ENCODE measurements at places on chromosomes 3 and 15. TPM values are rescaled to one million over a fixed set of nuclear protein-coding genes. Genes with fewer than 3 reads are reported as not detected.

- no peak for DNase-seq
Observed at GRCh38 chr3:29668233-29668632, 387.4 kb downstream of the RBMS3 start.

DNA sequence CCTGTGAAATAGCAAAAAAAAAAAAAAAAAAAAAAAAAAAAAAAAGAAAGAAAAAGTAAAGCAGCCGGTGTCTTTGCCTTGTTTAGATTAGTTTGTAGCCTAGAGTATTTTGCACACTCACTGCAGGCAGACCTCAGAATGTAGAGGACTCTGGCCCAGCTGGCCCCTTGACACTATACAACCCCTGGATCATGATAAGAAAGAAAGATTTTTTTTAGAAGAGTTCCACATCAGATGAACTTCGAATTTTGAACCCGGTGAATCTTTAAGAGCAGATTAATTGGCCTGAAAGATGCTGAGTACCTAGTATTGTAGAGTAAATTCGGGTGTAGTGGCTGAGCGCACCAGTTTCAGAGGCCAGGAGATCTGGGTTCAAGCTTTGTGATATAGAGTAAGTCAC is 727.7 kb upstream of the GOLIM4 start:
- no peak for DNase-seq

GRCh38 chr3:36193448-36193847 is 186.9 kb upstream of the STAC start:
- DNase-seq = no peak

The POMGNT2 gene
- total RNA-seq = 7.6 TPM

GRCh38 chr15:69930754-69931153 is 167.0 kb downstream of the TLE3 start:
- no peak for DNase-seq

The SPINK8 gene
- total RNA-seq = not detected

DNA sequence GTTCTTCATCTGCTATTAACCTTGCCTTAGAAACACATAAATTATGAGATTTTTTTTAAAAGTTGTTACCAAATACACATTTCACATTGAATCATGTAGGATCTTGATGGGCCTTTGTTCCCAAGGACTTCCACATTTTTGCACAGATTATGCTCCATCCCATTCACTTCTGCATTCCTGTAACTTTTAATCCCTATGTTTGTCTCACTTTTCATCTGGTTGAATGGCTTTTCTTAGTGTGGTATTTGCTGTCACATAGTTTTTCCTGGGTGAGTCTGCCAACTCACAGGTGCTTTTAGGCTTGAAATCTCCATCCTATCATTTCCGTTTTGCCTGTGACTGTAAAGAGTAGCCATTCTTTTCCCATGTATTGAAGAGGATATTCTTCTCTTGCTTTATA is 297.2 kb upstream of the TPRG1 start:
- DNase-seq = no peak

GRCh38 chr3:186213946-186214345 is 105.1 kb upstream of the ETV5 start:
- no peak for DNase-seq

The NAA80 gene
- total RNA-seq = 10.5 TPM

DNA sequence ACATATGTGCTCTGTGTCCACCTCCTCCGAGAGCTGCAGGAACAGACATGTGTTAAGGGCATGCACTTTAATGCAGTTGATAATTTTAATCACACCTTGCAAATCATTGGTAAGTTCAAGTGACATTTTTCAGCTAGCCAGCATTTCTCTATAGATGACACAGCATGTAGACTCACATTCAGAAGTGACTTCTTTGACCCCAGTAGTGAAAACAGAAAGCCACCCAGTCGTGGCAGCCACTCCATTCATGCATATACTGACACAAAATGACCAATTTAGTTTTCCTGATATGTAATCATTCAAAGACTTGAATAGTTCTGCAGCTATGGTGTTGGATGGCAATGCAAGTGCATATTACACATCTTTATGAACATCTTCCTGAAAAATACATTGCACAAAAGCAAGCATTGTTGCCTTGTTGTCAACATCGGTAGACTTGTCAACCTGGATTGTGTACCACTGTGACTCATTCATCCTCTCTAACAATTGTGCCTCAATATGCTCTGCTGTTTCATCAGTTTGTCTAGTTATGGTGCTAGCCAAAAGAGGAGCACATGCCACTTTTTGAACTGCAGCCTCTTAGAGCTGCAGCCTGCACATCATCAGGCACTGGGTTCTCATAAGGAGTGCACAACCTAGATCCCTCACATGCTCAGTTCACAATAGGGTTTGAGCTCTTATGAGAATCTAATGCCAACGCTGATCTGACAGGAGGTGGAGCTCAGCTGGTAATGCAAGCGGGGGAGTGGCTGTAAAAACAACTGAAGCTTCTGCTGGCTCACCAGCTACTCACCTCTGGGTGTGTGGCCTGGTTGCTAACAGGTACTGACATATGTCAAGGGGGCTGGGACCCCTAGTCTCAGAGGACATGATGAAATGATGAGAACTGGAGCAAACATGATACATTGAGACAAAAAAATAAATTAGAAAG is 622.0 kb downstream of the PYDC2 start:
- DNase-seq = no peak

DNA sequence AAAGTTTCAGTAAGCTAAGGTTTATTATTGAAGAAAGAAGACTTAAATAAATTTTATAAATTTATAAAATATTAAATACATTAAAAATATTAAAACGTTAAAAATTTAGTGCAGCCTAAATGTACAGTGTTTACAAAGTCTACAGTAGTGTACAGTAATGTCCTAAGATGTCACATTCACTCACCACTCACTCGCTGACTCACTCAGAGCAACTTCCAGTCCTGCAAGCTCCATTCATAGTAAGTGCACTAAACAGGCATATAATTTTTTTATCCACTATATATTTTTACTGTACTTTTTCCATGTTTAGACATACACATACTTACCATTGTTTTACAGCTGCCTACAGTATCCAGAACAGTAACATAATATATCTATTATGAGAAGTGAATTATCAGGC is 51.5 kb downstream of the TJP1 start:
- DNase-seq = no peak

DNA sequence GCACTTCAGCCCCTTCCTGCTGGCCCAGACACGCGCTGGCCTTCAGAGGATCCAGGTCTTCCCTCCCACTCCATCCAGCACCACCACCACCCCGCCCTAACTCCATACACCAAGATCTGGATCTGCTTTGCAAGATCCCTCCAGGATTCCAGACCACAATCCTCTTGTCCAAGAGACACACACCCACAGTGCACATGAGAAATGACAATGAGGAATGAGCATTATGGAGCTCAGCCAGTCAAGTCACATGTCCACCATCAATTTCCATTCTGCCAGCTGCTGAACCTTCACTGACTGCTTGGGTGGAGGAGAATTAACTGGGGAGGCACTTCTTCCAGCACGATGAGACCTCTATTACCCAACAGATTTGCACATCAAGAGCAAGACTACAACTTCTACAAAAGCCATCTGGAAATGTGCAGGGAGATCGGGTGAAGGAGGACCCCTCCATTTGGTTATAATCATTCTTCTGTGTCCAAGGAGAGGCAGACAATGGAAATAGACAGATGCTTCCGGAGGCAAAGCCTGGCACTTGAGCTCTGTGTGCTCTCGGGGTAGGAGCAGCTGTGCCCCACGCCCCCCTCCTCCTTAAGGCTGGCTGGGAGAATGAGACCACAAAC is 12.3 kb upstream of the SPATA12 start:
- DNase-seq = no peak

DNA sequence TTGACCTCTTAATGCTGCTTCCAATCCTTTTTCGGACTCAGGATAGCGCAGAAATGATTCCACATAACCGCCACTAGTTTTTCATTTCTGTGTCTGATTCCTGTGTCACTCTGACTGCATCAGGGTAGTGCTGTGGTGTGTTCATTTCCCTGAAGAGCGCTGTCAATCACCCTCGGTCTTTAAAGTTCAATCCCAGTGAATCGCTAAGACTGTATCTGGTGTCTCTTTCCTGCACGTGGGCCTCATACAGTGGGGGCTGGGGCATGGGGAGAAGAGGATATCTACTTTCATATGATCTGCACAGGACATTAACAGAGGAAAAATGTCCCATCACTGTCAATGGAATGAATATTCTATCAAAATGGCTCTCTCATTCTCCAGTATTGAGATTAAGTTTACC is 32.9 kb upstream of the BNIP2 start:
- no peak for DNase-seq

DNA sequence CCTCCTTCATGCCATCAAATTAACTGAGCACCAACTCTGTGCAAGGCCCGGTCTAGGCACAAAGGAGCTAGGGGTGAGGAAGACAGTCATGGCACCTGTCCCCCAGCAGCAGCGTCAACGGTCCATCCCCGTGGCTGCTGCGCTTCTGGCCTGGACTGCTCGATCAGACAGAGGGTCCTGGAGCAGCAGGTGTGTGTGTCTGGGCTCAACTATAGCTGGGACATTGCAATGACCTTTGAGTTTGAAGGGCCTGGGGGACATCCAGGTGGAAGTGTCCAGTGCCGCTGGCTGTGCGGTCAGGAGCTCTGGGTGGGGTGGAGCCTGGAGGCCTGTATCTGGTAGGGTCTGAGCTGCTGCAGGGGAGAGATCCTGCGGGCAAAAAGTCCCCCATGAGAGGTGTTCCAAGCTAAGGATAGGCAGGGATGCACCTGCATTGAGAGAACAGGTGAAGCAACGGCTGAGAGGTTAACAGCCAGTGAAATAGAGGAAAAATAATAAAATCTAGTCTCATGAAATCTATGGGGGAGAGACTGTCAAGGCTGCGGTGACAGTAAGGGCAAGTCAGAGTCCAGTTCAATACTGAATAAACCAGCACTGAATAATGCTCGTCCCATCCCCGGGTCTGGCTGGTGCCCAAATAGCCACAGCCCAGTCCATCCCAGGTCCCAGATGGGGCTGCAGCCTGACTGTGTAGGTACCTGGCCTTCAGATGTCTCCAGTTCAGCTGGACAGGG is 25.4 kb upstream of the SLC41A3 start:
- DNase-seq = no peak

The ANKDD1A gene
- total RNA-seq = 2.3 TPM

The CD200R1 gene
- total RNA-seq = 1.1 TPM

GRCh38 chr3:23961913-23962312 is 16.8 kb downstream of the NR1D2 start:
- DNase-seq = no peak

The PLA2G4D gene
- total RNA-seq = not detected

The ARPC4 gene
- total RNA-seq = 141 TPM

The PTH1R gene
- not detected for total RNA-seq

The TBL1XR1 gene
- total RNA-seq = 149 TPM

- DNase-seq = no peak
Observed at GRCh38 chr15:52368402-52368801, 72.8 kb upstream of the MYO5C start.

- no peak for DNase-seq
Observed at GRCh38 chr3:182487611-182488010, 305.7 kb upstream of the ATP11B start.

GRCh38 chr3:95002438-95003046 is 939.7 kb downstream of the NSUN3 start:
- DNase-seq = no peak

DNA sequence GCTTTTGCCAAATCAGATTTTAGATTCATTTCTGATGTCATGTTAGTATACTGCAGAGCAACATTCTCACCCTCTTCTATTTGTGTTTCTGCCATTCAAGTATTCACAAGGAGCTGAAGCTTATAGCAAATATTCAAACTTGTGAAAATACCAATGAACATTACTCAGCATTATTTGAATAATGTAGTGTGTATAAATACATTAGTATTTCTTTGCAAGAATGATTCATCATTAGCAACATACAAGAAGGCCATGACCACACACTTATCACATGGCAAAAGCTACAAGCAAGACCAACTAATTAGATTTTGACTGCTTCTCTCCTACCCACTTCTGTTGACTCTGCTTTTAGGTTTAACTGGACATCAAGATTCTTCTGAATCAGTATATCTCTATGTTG is 124.9 kb downstream of the IGSF11 start:
- no peak for DNase-seq

GRCh38 chr3:40021338-40021737 is 211.9 kb downstream of the MYRIP start:
- no peak for DNase-seq

DNA sequence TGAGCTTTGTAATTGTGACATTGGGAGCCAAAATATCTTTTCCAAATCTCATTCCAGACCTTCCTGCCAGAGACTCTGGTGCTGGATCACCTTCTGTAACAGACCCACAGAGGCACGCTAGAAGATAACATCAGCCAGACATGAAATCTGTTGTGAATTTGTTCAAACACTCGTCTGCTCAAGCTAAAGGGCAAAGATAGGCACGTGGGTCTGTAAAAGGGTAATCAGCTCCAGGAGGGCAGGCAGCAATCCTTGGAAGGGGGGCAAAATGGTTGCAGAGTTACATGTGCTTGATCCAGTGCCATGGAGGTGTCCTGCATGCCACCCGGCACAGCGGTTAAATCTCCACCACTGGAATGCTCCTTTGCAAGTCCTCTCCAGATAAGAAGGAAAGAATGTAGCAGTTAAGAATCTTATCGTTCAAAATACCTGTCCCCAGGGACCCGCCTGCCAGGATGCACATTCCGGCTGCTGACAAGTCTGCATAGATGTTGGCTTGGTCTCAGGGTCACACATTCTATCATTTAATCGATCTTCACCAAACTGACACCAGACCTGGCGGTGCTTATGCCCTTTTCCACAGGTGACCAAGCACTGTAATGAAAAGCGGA is 74.8 kb downstream of the ADAMTS9 start:
- DNase-seq = no peak

DNA sequence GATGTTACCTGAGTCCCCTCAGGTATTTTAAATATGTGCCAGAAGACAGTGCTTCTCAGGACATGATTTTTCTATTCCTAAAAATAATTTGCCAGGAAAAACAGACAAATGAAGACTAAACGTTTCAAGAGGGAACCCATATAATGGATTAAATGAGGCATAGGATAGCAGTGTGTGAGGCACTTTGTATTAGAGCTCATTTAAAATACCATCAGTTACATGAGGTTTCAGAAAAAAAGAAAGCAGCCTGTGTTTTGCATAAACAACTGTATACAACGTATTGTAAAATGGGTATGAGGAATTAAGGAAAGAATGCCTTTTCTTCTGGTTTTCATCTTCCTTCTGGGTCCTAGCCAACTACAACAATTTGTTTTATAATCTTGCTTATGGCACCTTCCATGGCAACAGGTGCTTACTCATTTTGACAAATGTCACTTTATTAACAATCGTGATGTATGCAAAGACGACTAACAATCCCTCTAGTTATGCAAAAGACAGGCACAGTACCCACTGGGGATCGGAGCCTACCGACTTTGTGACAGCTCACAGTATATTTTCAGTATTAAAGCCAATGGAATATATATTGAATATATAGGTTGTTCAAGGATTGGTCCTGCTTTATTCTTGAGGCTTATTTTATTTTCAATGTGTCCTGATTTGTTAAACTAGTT is 231.6 kb upstream of the ZNF717 start:
- no peak for DNase-seq

Data from activated naive CD4-positive, alpha-beta T cell treated with anti-CD3 and anti-CD28 coated beads for 36 hours (primary cell).